ENCODE measurements at places on chromosomes 13 and 19.

DNA sequence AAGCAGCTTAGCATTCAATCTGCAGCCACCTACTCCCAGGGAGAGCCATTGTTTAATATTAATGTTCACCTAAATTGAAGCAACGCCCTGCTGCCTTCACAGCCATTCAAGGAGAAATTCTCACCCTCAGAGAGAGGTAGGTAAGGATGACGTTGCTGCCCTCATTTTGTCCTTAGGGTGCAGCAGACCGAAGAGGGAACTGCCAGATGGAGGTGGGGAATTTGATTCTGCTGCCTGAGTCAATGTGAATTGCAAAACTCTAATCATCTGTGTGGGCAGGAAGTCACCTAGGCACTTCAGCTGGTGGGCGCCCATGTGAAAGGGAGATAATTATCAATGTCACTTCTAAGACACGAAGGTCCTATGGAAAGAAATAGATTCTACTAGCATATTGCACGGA, 503.4 kb downstream of the TBC1D4 start:
- H3K4me1 ChIP-seq: no peaks in the 10 kb centered on the region
- H3K36me3 ChIP-seq: no peaks in the 10 kb centered on the region
- no peak overlapping the region for H3K27ac ChIP-seq
- H3K27me3 ChIP-seq: no peaks in the 10 kb centered on the region
- no peak overlapping the region for H3K4me3 ChIP-seq

GRCh38 chr13:40410315-40410714, 256.1 kb downstream of the FOXO1 start:
- no peak for DNase-seq
- H3K27ac ChIP-seq: no peak overlapping the region
- H3K27me3 ChIP-seq: no peaks in the 10 kb centered on the region
- no peaks in the 10 kb centered on the region for H3K4me1 ChIP-seq
- no peak overlapping the region for H3K4me3 ChIP-seq

- peak; percentile 43 for DNase-seq
- peaks cover 8% of the 10 kb centered on the region for H3K4me1 ChIP-seq
- no peak overlapping the region for H3K4me3 ChIP-seq
- H3K27me3 ChIP-seq: no peaks in the 10 kb centered on the region
Observed at GRCh38 chr19:2171349-2172145, 7.8 kb downstream of the DOT1L start.

DNA sequence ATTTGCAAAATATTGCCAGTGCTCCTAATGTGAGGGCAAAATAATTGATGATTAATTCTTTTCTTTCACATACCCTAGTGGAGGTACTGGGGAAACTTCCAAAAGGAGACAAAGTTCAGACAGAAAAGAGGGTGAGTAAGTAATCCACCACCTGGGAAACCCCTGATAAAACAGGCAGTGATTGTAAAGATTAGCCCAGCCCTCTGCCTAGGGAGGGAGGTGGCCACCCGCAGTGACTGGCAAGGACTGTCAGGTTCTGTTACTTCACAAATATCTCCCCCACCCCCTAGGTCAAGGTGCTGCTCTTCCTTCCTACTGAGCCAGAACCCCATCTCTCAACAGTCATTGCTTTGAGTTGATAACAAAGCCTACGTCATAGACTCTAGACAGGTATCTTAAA, 239.7 kb downstream of the DNAJC15 start:
- no peaks in the 10 kb centered on the region for H3K36me3 ChIP-seq
- no peaks in the 10 kb centered on the region for H3K27me3 ChIP-seq
- H3K4me1 ChIP-seq: no peaks in the 10 kb centered on the region
- DNase-seq: peak; percentile 5

DNA sequence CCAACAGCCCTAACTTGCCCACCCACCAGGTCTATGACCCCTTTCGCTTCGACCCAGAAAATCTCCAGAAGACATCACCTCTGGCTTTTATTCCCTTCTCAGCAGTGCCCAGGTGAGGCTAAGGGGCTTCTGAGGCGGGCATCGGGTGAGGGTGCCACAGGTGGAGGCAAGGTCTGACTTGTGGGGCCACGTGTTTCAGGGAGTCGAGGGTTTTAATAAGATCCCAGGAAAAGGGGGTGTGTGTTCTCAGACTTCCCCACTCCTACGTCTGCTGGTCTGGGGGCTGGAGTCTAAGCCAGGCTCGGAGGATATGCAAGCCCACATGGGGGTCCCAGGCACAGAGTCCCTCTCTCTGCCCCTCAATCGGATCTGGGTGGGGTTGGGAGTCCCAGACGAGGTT, 30.9 kb upstream of the CYP4F8 start:
- peaks cover 34% of the 10 kb centered on the region for H3K27me3 ChIP-seq
- H3K4me1 ChIP-seq: no peaks in the 10 kb centered on the region
- peaks cover 5% of the 10 kb centered on the region for H3K36me3 ChIP-seq
- no peak for DNase-seq
- no peak overlapping the region for H3K27ac ChIP-seq

DNA sequence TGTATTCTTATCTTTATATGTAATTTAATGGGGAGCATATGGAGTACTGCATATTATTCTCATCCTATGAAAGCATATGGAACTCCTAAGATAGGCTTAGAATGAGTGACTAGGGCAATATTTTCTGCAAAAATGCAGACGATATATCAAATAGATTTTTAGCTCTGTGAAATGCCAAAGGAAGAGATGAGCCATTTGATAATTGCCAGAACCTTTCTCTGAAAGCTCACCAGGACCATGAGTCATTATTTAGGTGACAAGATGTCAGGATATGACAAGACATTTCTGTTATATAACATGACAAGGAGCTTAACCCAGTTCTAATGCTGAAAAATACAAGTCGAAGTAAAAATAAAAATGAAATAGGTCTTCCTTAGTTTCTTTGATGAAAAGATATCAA, 145.0 kb downstream of the SLITRK6 start:
- H3K27ac ChIP-seq: no peak overlapping the region
- H3K27me3 ChIP-seq: no peaks in the 10 kb centered on the region
- no peak overlapping the region for H3K4me3 ChIP-seq
- DNase-seq: no peak
- no peaks in the 10 kb centered on the region for H3K4me1 ChIP-seq
- H3K36me3 ChIP-seq: no peaks in the 10 kb centered on the region

- no peak for DNase-seq
- H3K4me3 ChIP-seq: no peak overlapping the region
- no peak overlapping the region for H3K27ac ChIP-seq
- no peaks in the 10 kb centered on the region for H3K36me3 ChIP-seq
- H3K4me1 ChIP-seq: no peaks in the 10 kb centered on the region
Observed at GRCh38 chr13:111385183-111385857, 64.9 kb downstream of the TEX29 start.

GRCh38 chr13:109381546-109382180, 404.7 kb downstream of the IRS2 start:
- H3K27ac ChIP-seq: no peak overlapping the region
- no peaks in the 10 kb centered on the region for H3K36me3 ChIP-seq
- no peaks in the 10 kb centered on the region for H3K27me3 ChIP-seq
- H3K4me1 ChIP-seq: no peaks in the 10 kb centered on the region

GRCh38 chr13:27634231-27634630, 12.5 kb downstream of the POLR1D start:
- H3K36me3 ChIP-seq: no peaks in the 10 kb centered on the region
- no peaks in the 10 kb centered on the region for H3K4me1 ChIP-seq
- no peak overlapping the region for H3K27ac ChIP-seq

DNA sequence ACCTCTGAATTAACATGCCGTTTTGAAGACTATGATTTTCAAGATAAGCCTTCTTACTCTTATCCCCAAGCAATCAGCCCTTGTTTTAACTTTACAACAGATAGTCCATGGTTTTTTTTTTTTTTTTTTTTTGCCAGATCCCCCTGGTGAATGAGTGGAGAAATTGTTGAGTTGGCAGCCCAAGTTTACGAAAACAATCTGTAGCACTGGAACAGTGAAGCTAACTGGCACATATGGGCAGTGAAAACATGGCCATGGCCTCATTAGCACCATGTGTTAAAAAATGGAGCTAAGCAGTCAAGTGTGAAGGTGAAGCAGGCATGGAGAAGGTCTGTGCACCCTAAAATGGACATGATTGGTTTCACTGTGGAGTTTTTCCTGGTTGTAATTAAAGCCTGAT, 812.1 kb upstream of the MIR17HG start:
- no peaks in the 10 kb centered on the region for H3K36me3 ChIP-seq
- no peak for DNase-seq
- H3K4me1 ChIP-seq: no peaks in the 10 kb centered on the region
- H3K27ac ChIP-seq: no peak overlapping the region

DNA sequence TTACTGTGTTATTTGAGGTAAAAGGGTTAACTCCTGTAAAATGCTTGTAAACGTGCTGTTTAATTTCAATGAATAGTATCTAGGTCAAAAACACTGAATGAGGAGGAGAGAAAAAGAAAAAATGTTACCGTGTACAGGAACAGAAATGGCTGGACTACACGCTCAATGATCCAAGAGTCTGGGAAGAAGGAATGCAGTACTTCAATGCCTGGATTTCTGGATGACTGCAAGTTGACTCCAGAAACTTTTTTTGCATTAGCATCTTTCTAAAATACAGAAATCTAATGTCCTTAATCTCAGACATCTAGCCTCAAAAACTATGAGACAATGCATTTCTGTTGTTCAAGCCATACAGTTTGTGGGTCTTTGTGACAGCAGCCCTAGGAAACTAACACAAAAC, 17.4 kb upstream of the IPO5 start:
- DNase-seq: no peak
- H3K4me3 ChIP-seq: no peak overlapping the region
- H3K36me3 ChIP-seq: no peaks in the 10 kb centered on the region
- H3K4me1 ChIP-seq: no peaks in the 10 kb centered on the region
- H3K27me3 ChIP-seq: no peaks in the 10 kb centered on the region

- H3K27me3 ChIP-seq: no peaks in the 10 kb centered on the region
- no peak overlapping the region for H3K4me3 ChIP-seq
- H3K36me3 ChIP-seq: no peaks in the 10 kb centered on the region
- peak; percentile 2 for DNase-seq
Observed at GRCh38 chr13:34246511-34246910, 428.6 kb downstream of the RFC3 start.

GRCh38 chr13:37198629-37199028, 93.2 kb upstream of the CSNK1A1L start:
- no peaks in the 10 kb centered on the region for H3K36me3 ChIP-seq
- no peak overlapping the region for H3K27ac ChIP-seq
- no peak overlapping the region for H3K4me3 ChIP-seq
- H3K27me3 ChIP-seq: no peaks in the 10 kb centered on the region

DNA sequence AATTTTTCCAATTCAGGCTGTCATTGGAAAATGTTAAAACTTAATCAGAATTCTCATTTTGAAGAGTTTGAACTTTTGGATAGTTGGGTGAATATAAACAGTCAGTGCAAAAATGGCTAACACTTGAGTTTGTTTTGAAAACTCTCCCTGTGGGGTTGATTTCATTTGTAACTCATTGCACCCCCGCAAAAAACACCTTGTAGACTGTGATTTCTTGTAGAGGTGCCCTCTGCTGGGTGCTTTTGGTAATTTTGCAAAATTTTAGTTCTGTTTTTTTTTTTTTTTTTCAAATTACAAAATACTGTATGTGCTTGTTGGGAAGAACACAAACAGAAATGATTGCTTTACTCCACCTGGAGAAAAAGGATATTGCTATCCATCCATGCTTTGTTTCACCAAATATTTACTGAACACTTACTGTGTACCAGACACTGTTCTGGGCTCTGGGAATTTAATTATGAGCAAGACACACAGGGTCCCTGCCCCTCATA, 28.2 kb upstream of the GPI start:
- no peaks in the 10 kb centered on the region for H3K27me3 ChIP-seq
- H3K36me3 ChIP-seq: peaks cover 22% of the 10 kb centered on the region
- H3K4me1 ChIP-seq: peaks cover 7% of the 10 kb centered on the region
- H3K27ac ChIP-seq: no peak overlapping the region
- peak; percentile 36 for DNase-seq

DNA sequence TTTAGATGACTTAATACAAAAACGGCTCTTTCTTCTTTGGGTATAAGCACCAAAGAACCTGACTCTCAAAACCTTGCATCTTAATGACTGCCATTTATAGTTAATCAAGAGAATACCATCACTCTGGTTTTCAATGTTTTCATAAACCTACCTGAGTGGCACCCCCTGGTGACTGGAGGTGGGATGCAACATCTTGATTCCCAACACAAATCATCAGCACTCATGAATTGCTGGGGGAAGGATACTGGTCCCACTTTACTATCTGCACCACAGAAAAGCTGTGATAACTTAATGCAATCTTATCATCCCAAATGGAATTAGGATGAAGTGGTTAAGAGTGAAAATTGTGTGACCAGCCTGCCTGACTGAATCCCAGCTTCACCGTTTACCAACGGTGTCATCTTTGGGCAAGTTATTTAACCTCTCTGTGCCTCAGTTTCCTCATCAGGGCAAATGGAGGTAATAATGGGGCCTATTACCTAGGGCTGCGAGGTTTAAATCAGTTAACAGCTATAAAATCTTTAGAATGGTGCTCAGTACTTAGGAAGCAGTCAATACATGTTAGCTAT, 366.4 kb downstream of the KLF12 start:
- DNase-seq: peak; percentile 5
- H3K4me1 ChIP-seq: peaks cover 13% of the 10 kb centered on the region
- H3K27me3 ChIP-seq: no peaks in the 10 kb centered on the region
- H3K4me3 ChIP-seq: no peak overlapping the region
- peaks cover 4% of the 10 kb centered on the region for H3K36me3 ChIP-seq

- no peak overlapping the region for H3K27ac ChIP-seq
- DNase-seq: no peak
- no peaks in the 10 kb centered on the region for H3K36me3 ChIP-seq
- H3K27me3 ChIP-seq: no peaks in the 10 kb centered on the region
- no peaks in the 10 kb centered on the region for H3K4me1 ChIP-seq
Observed at GRCh38 chr13:93505104-93505952, 278.7 kb downstream of the GPC6 start.

- no peak overlapping the region for H3K27ac ChIP-seq
- DNase-seq: no peak
- peaks cover 24% of the 10 kb centered on the region for H3K27me3 ChIP-seq
- H3K4me1 ChIP-seq: peaks cover 32% of the 10 kb centered on the region
Observed at GRCh38 chr19:49932731-49933131, 3.4 kb upstream of the NUP62 start.

- H3K4me3 ChIP-seq: peak overlapping the region; percentile 74
- H3K27me3 ChIP-seq: no peaks in the 10 kb centered on the region
- DNase-seq: no peak
- peaks cover 38% of the 10 kb centered on the region for H3K4me1 ChIP-seq
- peaks cover 33% of the 10 kb centered on the region for H3K36me3 ChIP-seq
- peak overlapping the region; percentile 84 for H3K27ac ChIP-seq
Observed at GRCh38 chr13:48234566-48235340, 1.7 kb downstream of the ITM2B start.

- H3K36me3 ChIP-seq: peaks cover 5% of the 10 kb centered on the region
- no peak for DNase-seq
- H3K27me3 ChIP-seq: no peaks in the 10 kb centered on the region
- H3K4me1 ChIP-seq: peaks cover 45% of the 10 kb centered on the region
Observed at GRCh38 chr13:21014502-21015170, 46.8 kb downstream of the LATS2 start.

Measured in Calu3 (cell line).